ENCODE measurements at places on chromosomes 2 and 18. TPM values are rescaled to one million over a fixed set of nuclear protein-coding genes. Genes with fewer than 3 reads are reported as not detected.

DNA sequence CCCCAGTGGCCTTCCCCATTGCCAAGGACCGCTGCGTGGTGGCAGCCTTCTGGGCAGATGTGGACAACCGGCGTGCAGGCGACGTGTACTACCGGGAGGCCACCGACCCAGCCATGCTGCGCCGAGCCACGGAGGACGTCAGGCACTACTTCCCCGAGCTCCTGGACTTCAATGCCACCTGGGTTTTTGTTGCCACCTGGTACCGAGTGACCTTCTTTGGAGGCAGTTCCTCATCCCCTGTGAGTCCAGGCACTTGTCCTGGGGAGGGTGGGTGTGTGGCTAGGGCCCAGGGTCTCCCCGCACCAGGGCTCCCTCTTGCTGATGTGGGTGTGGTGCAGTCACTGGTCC is 31.9 kb downstream of the SNED1 start:
- no peaks in the 10 kb centered on the region for H3K4me1 ChIP-seq
- H3K4me3 ChIP-seq = no peak overlapping the region
- H3K27me3 ChIP-seq = no peaks in the 10 kb centered on the region
- no peak for DNase-seq
- H3K27ac ChIP-seq = no peak overlapping the region

- peaks cover 2% of the 10 kb centered on the region for H3K27me3 ChIP-seq
- DNase-seq = no peak
- H3K27ac ChIP-seq = no peak overlapping the region
- H3K4me1 ChIP-seq = no peaks in the 10 kb centered on the region
Measured at GRCh38 chr2:147108548-147108947, 736.3 kb upstream of the ACVR2A start.

GRCh38 chr2:167939514-167940345 is 307.7 kb downstream of the STK39 start:
- no peak for DNase-seq
- no peaks in the 10 kb centered on the region for H3K36me3 ChIP-seq
- H3K4me1 ChIP-seq = no peaks in the 10 kb centered on the region
- H3K27ac ChIP-seq = no peak overlapping the region

DNA sequence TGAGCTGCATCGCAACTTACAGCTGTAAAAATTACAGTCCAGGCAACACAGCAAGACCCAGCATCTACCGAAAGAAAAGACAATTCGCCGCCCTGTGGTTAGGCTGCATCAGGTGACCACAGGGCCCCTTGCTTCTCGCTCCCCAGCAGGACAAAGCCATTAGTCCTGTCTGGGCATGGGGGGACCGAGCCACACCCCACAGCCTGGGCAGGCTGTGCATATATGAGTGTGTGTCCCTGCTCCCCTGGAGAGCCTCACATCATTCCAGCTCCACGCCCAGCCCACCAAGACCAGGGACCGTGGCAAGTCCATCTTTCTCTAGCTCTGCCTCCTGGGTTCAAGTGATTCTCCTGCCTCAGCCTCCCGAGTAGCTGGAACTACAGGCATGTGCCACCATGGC is 33.9 kb downstream of the SNORC start:
- DNase-seq = no peak
- H3K27me3 ChIP-seq = no peaks in the 10 kb centered on the region
- no peak overlapping the region for H3K4me3 ChIP-seq

- H3K4me3 ChIP-seq = no peak overlapping the region
- H3K27ac ChIP-seq = no peak overlapping the region
- no peaks in the 10 kb centered on the region for H3K27me3 ChIP-seq
Measured at GRCh38 chr18:31819106-31819924, 58.6 kb upstream of the SLC25A52 start.

DNA sequence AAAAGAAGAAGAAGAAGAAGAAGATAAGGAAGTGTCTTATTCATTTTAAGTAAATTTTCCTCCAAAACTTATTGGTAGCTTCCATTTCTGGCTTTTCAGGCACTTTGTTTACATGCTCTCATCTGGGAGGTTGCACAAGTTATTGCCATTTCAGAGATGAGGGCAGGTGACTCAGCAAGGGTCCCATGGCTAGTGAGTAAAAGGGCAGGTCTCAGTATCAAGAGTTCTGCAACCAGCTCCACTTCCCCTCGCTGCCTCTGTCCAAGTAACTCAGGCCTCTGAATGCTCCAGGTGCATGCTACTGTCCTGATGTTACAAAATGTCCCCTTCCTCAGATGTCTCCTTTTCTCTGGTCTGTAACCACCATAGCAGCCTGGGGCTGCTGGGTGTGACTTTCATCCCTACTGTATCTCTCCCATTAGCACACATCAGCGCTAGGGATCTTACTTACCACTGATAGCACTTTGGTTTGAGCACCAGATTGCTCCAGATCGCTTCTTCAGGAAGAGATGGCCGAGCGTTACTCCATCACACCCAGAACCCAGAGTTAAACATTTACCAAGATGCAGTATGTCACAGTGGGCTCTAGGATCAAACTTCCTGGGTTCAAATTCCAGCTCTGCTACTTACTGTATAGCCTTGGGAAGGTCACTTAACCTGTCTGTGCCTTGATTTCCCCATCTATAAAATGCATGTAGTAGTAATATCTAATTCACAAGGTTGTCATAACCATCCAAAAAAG is 57.4 kb upstream of the LAPTM4A start:
- no peak overlapping the region for H3K27ac ChIP-seq
- no peak overlapping the region for H3K4me3 ChIP-seq
- H3K4me1 ChIP-seq = peaks cover 3% of the 10 kb centered on the region
- no peak for DNase-seq

DNA sequence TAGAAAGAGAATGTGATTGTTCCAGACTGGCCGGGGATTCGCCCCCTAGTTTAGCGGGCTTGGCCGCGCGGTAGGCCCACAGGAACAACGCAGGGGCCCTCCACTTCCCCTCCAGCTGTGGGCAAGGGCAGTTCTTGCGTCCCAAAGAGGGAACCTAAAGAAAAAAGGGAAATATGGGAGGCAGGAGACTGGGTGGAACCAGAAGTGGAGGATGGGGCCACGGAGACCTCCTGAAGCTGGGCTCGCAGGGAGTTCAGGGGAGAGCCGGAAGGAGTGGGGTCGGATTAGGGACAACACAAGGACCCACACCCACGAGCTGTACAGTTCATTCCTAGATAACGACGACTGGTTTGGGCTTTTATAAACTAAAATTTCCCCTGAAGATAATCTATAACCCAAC is 18.2 kb downstream of the GNLY start:
- DNase-seq = no peak
- peaks cover 4% of the 10 kb centered on the region for H3K4me1 ChIP-seq
- peaks cover 3% of the 10 kb centered on the region for H3K27me3 ChIP-seq
- H3K27ac ChIP-seq = no peak overlapping the region
- no peaks in the 10 kb centered on the region for H3K36me3 ChIP-seq

DNA sequence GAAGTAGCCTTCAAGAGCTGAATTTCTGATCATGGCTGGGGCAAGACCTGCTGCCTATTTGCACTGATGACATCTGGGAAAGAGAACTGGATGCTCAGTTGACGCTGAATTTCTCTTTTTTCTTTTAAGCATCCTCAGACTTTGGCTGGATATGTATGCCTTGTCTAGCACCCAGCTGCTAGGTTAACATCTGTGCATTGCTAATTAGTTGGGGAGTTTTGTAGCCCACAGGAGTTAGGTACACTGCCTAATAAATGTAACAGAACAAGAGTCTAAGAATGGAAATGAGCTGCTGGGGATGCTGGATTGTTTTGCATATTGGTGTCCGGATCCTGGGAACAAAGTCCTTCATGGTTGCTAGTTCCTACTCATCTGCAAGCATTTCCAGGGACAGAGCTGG is 40.9 kb upstream of the STPG4 start:
- no peaks in the 10 kb centered on the region for H3K36me3 ChIP-seq
- H3K4me3 ChIP-seq = no peak overlapping the region
- H3K4me1 ChIP-seq = no peaks in the 10 kb centered on the region

DNA sequence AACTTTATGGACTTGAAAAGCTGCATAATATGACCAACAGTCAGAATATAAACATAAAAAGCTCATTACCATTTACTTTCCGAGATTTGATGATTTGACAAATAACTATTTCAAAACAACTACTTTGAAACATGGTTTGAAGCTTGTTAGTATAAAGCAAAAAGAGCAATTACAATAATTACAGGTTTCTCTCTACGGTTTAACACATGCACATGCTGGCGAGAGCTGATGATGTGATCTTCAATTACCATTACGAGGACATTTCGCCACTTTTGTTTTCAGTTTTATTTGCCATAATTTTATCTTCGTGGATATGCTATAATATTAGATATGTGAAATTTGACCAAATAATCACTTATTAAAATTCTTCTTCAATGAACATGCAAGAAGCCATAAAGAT is 270.1 kb downstream of the TCF4 start:
- no peak overlapping the region for H3K27ac ChIP-seq
- H3K27me3 ChIP-seq = peaks cover 18% of the 10 kb centered on the region
- no peak overlapping the region for H3K4me3 ChIP-seq
- no peaks in the 10 kb centered on the region for H3K36me3 ChIP-seq
- DNase-seq = no peak

DNA sequence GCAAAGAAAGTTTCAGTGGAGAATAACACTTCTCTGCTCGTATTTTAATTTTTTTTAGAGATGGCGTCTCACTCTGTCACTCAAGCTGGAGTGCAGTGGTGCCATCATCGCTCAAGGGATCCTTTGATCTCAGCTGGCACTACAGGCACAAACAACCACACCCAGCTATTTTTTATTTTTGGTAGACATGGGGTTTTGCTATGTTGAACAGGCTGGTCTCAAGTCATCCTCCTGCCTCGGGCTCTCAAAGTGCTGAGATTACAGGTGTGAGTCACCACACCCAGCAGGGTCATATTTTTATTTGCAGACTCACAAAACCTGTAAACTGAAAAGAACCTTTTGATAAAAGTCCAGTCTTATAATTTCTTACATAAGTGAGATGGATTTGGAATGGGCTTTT is 2.6 kb downstream of the TRAK2 start:
- peaks cover 53% of the 10 kb centered on the region for H3K4me1 ChIP-seq
- peak overlapping the region; percentile 66 for H3K27ac ChIP-seq
- H3K27me3 ChIP-seq = no peaks in the 10 kb centered on the region
- peaks cover 7% of the 10 kb centered on the region for H3K36me3 ChIP-seq
- peak; percentile 43 for DNase-seq

DNA sequence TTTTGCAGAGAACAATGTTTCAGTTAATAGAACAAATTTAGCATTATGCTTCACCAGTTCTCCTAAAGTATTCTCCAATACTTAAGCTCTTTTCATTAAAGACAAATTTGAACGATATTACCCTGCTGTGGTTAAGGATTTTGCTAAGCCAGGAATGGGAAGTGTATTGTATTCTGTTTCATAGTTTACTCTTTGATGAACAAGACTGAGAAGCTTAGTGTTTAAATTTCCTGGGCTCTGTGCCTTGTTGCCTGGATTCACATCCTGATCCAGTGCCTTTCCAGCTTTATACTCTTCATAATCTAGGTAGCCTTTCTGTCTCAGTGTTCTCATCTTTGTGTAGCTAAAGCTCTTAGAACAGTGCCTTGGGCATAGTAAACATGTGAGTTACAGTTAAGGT is 58.6 kb upstream of the GLS start:
- no peaks in the 10 kb centered on the region for H3K4me1 ChIP-seq
- no peak for DNase-seq
- H3K4me3 ChIP-seq = no peak overlapping the region

- H3K27me3 ChIP-seq = no peaks in the 10 kb centered on the region
- peaks cover 24% of the 10 kb centered on the region for H3K4me1 ChIP-seq
- H3K27ac ChIP-seq = peak overlapping the region; percentile 85
- DNase-seq = peak; percentile 64
- no peak overlapping the region for H3K4me3 ChIP-seq
- H3K36me3 ChIP-seq = peaks cover 69% of the 10 kb centered on the region
Measured at GRCh38 chr2:201158111-201158929, 24.6 kb upstream of the CASP10 start.

DNA sequence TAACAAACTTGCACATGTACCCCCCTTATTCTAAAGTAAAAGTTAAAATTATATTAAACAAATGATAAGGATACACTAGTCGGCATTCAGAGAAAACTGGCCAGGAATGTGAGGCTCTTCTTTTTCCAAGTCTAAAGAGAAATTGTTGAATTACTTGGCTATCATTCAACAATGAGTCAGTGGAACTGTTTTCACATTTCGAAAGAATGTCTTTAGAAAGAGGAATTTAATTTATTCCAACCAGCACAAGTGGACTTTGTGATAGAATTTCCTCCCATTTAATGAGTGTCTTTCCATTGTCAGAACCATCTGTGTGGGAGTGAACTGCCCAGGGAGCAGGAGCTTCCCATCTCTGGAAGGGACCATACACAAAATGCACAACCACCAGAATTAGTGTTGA is 792.2 kb downstream of the EPHA4 start:
- H3K36me3 ChIP-seq = no peaks in the 10 kb centered on the region
- H3K4me1 ChIP-seq = no peaks in the 10 kb centered on the region
- DNase-seq = no peak
- peaks cover 2% of the 10 kb centered on the region for H3K27me3 ChIP-seq

- H3K4me1 ChIP-seq = peaks cover 17% of the 10 kb centered on the region
- peak overlapping the region; percentile 60 for H3K4me3 ChIP-seq
- H3K36me3 ChIP-seq = no peaks in the 10 kb centered on the region
Measured at GRCh38 chr2:85754313-85755095, 713 bp downstream of the ATOH8 start.

DNA sequence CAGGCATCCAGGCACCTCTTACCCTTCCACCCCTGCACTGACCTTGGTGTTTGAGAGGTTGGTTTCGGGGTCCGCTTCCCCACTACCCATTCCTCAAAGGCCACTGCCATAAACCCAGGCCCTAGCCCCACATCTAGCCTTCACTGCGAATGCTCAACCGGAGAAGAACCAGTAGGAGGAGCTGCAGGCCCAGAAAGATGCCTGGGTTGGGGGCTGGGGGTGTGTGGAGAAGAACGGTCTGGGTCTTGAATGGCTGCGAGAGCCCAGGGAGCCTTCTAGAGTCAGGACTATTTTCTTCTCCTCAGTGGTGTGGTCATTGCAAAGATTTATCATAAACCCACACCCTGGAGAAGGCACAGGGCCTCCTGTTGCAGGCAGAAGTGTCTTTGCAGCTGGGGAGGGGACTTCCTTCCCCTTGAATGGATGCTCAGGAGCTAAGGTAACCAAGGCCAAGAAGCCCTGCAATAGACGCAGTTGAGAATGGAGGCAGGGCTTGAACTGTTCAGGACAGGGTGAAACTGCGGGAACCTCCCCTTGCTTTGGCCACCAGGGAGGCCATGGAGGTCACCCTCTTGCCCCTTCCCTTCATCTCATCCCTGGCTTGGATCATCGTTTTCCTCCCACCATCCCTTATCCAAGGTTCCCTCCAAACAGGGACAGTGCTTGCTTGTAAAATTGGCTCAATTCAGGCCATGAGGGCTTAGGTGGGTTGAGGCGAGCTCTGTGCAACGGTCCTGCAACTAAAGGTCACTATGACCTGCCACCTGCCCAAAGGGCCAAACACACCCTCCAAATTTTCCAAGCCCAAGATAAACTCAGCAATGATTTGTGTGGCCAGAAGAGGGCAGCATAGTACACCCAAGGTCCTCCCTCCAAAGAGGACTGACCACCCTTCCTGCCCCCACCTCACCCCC is 20.9 kb downstream of the THNSL2 start:
- DNase-seq = peak; percentile 45
- H3K36me3 ChIP-seq = peaks cover 5% of the 10 kb centered on the region
- H3K4me1 ChIP-seq = peaks cover 3% of the 10 kb centered on the region
- H3K4me3 ChIP-seq = no peak overlapping the region
- H3K27ac ChIP-seq = no peak overlapping the region

The IL37 gene
- not detected for total RNA-seq

The ZNF24 gene
- 42.7 TPM for total RNA-seq

The MAPRE3 gene
- 1.6 TPM for total RNA-seq

The DSC1 gene
- total RNA-seq = 0.23 TPM

The SERPINB4 gene
- total RNA-seq = not detected

The WDR54 gene
- total RNA-seq = 132 TPM

The CCDC178 gene
- not detected for total RNA-seq

The KCNIP3 gene
- not detected for total RNA-seq

The ST8SIA3 gene
- not detected for total RNA-seq

The ALPP gene
- not detected for total RNA-seq
